ENCODE measurements at places on chromosomes 7 and 10.

GRCh38 chr10:132947843-132948242 is 5.5 kb upstream of the CFAP46 start:
- DNase-seq = no peak

DNA sequence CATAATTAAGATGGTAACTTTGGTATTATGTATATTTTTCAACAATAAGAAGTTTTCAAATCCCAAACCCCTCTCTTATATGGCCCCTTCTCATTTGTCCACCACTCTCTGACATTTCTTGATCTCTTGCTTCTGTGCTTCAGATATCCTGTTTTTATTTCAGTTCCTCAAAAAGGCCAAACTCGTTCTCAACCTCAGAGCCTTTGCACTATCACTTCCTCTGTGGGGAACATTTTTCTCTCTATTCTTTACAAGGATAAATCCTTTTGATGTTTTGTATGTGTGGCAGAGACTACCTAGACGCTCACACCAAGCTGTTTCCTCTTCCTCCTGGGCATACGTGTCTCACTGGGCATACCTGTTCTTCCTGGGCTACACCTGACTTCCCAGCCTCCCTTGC is 54.2 kb upstream of the FRMD4A start:
- no peak for DNase-seq

DNA sequence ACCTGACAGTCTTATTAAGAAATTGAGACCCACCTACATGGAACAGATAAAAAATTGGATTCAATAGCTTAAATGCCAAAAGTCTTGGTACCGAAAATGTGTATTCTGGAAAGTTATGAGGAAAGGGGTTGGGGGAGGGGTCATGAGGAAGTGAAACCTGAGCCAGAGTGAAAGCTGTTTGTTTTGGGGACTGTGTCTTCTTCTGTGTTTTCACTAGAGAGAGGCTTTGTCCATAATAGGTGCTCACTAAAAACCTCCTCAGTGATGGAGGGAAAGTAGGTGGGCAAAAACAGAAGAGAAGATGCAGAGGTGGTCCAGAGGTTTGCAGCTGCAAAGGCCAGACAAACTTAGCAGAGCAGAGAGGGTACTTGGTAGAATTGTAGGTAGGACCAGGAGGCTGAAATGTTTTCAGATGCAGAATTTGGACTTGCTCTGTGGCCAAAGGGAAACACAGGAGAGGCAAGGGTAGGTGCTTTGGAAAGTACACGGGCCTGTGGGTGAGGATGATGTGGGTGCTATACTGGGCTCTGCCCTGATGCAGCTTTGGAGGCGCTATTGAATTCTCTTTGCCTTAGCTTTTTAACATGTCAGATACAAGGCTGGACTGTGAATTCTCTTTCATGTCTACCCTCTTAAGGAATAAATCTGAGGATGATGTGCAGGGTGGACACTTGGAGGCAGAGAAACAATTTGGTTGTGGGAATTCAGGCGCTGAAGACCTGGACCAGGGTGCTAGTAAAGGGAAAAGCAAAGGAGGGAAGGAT is 254.6 kb downstream of the PTEN start:
- no peak for DNase-seq

DNA sequence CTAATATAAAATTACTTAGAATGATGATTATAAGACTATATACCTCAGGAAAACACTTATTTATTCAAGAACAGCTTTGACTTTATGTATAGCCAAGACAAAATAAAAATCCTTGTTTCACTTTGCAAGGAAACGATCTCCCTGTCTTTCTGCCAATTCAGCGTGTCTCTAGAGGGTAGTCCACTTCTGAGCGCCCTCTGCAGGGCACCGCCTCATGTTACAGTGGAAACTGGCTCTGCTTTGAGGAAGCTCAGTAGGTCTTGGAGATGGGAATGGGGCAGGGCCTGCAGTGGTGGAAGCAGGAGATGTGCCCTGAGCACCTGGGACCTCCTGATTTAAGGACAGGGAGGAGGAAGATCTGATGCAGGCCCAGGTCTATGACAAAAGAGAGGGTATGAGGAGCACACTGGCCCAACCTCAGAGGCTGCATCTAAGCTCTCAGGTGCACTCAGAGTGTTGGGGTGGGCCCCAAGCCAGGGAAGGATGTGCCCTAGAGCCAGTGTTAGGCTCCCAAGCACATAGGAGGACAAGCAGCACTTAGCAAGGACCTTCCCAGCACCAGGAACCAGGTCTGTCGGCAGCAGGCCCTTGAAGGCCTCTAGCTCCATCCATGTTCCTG is 481.0 kb downstream of the TNS3 start:
- DNase-seq = no peak

- no peak for DNase-seq
These were observed 586.6 kb downstream of the SUGCT start for GRCh38 chr7:40721342-40721949.

DNA sequence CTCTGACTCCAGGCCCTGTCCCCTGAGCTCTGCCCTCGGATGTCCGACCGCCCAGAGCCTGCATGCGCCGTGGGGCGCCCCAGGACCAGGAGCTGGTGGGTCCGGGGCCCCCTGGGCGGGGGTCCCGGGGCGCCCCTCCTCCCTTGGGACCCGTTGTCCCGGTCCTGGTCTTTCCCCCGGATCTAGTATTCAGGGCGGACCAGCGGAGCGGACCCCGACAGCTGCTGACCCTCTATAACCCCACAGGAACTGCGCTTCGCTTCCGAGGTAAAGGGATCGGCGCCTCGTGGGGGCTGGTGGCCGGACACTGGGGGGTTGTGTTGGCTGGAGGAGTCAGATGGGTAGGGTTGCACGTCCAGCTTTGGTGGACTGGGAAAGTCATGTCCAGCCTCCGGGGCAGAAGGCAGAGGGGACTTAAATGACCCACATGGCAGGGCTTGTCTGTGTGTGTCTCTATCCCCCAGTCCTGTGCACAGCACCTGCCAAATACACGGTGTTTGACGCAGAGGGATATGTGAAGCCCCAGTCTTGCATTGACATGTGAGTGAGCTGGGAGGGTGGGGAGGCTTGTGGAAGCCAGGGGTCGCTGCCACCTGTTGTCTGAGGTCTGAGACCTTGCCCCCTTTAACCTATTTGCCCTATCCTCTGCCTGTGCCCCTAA is 520 bp downstream of the MOSPD3 start:
- DNase-seq = no peak

DNA sequence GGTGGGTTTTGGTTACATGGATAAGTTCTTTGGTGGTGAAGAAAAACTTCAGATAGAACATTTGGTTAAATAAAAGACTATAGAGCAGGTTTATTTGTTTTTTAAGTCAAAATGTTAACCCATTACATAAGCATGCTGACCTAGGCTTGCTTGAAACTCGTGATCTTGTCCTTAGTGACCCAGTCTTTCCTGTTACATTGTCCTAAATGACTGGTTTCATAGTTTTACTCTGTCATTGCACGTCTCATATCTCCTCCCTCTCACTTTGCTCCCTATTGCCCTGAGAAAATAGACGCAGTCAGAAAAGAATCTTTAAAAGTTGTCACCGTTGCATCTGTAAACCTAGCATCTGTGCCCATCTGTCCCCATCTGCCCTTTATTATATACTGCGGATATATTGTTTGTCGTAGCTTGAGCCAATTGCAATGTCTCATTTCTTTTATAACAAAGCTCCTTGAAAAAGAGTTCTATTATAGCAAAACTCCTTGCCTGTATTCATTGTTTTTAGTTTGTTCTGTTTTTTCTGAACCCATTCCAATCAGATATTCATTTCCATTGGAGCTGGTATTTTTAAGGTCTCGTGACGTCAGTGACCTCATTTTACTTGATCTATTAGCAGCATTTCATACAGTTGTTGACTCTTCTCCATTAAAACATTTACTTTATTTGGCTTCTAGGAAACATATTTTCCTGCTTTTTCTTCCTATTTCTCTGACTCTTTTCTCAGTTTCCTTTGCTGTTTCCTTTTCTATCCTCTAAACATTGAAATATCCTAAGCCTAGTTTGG is 57.3 kb downstream of the HELLS start:
- DNase-seq = no peak

GRCh38 chr7:98996150-98996552 is 117.8 kb downstream of the TRRAP start:
- DNase-seq = no peak

GRCh38 chr7:111958896-111959295 is 247.3 kb downstream of the DOCK4 start:
- no peak for DNase-seq

DNA sequence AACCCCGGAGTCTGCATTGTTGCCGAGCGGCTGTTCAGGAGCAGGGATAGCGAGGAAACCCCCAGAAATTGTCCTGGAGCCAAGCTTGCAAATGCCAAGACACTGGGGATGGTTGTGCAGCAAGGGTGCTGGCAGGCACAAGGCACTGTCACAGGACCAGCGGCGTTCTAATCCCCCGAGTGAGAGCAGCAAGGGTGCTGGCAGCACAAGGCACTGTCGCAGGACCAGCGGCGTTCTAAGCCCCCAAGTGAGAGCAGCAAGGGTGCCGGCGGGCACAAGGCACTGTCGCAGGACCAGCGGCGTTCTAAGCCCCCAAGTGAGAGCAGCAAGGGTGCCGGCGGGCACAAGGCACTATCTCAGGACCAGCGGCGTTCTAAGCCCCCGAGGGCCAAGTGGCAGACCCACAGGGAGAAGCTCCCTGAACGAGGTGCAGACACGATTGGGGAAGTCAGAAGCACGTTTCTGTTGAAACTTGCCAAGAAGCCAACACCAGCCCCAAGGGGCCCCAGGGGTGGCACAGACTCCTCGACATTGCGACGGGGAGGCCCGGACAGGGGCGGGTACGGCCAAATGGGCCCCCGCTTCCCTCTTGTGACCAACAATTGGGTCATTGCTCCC is 40.4 kb upstream of the INPP5A start:
- no peak for DNase-seq

GRCh38 chr7:142508251-142508650 is 241.0 kb upstream of the PRSS1 start:
- DNase-seq = no peak

- DNase-seq = peak; percentile 63
These were observed at the start of gene AP3M1 for GRCh38 chr10:74150204-74150989. Gene AP3M1, minus strand, starts transcription at chr10:74150828. Its CDS starts 12,449 bp downstream, at chr10:74138379.

- DNase-seq = no peak
These were observed 212.4 kb upstream of the YAE1 start for GRCh38 chr7:39353615-39354376.

GRCh38 chr10:44924261-44925040 is 13.3 kb downstream of the TMEM72 start:
- DNase-seq = no peak

DNA sequence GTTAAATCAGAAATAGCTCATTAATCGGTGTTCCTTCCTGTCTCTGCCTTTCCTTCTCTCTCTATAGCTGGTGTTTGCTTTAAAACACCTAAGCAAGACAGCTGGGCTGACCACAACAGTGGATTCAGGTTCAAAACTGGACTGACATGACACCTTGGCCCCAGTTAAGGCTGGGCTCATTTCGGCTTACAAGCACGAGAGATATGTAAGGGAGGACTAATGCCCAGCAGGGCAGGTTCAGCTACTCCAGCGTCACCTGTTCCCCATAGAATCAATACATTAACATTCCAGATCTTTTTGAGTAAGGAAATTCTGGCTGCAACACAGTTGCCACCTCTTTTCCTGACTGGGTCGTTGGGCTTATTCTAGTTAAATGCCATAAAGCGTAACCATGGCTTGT is 323.0 kb upstream of the AOAH start:
- DNase-seq = no peak

- DNase-seq = no peak
These were observed 7.6 kb downstream of the ASB15 start for GRCh38 chr7:123608991-123609882.

GRCh38 chr7:127819975-127820731 is 168.2 kb downstream of the SND1 start:
- DNase-seq = no peak

DNA sequence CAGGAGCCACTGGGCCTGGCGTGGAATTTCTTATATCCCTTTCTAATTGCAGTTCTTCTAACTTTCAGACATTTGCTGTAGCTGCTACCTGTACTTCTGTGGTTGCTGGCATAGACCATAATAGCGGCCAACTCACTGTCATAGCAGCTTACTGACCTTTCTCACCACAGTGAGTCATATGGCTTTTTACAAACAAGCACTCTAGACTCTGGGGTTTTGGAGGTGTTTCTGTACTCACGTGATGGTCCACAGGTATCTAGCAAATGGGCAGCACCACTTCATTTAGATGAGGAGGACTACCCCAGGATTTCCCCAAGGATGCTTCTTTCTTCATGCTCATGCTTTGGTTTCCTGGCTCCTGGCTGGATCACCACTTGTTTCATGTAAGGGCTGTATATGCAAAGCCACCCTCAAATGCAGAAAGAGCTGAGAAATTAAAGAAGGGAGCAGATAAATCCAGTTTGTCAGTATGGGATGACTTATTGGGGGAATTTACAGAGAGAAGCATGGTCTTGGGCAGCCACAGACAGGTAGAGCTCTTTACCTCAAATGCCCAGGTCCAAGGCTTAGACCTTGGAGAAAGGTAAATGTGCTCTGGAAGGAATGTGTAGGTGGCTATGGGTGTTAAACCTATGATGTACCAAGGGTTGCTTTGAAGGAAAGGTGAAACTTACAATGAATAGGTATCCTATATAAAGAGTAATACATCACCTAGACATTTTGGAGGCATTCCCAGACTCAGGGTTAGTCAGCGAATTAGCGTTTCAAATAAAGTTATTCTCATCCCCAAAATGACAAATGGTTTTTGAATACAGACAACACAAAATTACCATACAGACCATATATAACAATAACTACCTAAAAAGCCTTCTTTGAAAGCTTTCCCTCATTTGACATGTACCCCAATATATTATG is 15.9 kb upstream of the SLC25A16 start:
- DNase-seq = no peak

DNA sequence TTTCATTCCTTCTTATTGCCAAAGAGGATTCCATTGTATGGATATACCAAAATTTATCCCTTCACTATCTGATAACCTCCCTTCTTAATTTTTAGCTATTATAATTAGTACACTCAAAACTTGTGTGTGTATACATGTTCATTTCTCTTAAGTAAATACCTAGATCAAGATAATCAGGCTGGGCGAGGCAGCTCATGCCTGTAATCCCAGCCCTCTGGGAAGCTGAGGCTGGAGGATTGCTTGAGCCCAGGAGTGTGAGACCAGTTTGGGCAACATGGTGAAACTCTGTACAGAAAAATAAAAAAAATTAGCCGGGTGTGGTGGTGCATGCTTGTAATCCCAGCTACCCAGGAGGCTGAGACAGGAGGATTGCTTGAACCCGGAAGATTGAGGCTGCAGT is 15.8 kb upstream of the ACHE start:
- no peak for DNase-seq

GRCh38 chr10:44759122-44759521 is 152.0 kb upstream of the TMEM72 start:
- no peak for DNase-seq

GRCh38 chr7:128701062-128701785 is 29.1 kb downstream of the GARIN1A start:
- no peak for DNase-seq

GRCh38 chr7:142876236-142876960 is 9.1 kb downstream of the TRPV6 start:
- DNase-seq = no peak
